ENCODE measurements at places on chromosomes 3 and 15.

DNA sequence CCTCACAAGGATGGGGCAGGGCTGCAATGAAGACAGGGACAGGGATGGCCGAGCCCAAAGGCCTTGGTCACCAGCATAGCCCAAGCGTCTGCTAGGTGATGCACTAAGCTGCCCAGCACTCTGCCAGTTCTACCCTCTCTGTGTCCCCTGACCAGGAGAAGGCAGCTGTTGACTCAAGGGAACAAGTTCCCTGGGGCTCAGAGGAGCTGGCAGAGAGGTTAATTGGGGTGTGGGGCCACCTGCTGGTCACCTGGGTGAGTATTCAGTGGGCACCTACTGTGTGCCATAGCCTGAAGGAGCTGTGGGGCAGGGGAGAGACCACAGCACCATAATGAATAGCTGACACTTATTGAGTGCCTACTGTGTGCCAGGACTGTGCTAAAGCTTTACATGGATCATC is 22.0 kb upstream of the DOCK3 start:
- H3K27ac ChIP-seq, result no peak overlapping the region
- H3K4me1 ChIP-seq, result peaks cover 23% of the 10 kb centered on the region
- peak; percentile 23 for DNase-seq
- H3K36me3 ChIP-seq, result no peaks in the 10 kb centered on the region

- no peaks in the 10 kb centered on the region for H3K36me3 ChIP-seq
- no peak for DNase-seq
- no peak overlapping the region for H3K27ac ChIP-seq
- H3K4me3 ChIP-seq, result no peak overlapping the region
- peaks cover 3% of the 10 kb centered on the region for H3K27me3 ChIP-seq
- H3K4me1 ChIP-seq, result peaks cover 39% of the 10 kb centered on the region
These were observed 5.6 kb upstream of the MFGE8 start for GRCh38 chr15:88918738-88919137.

- no peak overlapping the region for H3K27ac ChIP-seq
- no peaks in the 10 kb centered on the region for H3K27me3 ChIP-seq
- H3K4me1 ChIP-seq, result no peaks in the 10 kb centered on the region
- no peak overlapping the region for H3K4me3 ChIP-seq
- DNase-seq, result no peak
- H3K36me3 ChIP-seq, result peaks cover 9% of the 10 kb centered on the region
These were observed 153.5 kb upstream of the LMCD1 start for GRCh38 chr3:8348076-8348475.

GRCh38 chr15:67882487-67883233 is 42.8 kb upstream of the RNU6-1 start:
- peaks cover 9% of the 10 kb centered on the region for H3K27me3 ChIP-seq
- H3K27ac ChIP-seq, result peak overlapping the region; percentile 44
- H3K4me3 ChIP-seq, result peak overlapping the region; percentile 41
- no peak for DNase-seq
- peaks cover 64% of the 10 kb centered on the region for H3K4me1 ChIP-seq

DNA sequence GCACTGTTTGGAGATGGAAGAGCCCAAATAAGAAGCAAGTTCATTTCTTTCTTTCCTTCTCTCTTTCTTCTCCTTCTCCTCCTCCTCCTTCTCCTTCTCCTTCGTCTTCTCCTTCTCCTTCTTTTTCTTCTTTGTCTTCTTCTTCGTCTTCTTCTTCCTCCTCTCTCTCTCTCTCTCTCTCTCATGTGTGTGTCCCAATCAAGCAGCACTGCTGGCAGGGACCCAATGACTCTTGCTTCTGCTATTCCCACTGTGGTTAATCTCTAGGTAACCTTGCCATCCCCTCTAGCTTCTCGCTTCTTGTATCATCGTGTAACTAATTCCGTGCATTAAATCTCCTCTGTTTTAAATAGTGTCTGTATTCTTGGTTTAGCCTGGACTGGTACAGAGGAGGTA is 26.1 kb upstream of the ZNF280D start:
- no peaks in the 10 kb centered on the region for H3K4me1 ChIP-seq
- H3K36me3 ChIP-seq, result no peaks in the 10 kb centered on the region
- H3K27me3 ChIP-seq, result peaks cover 6% of the 10 kb centered on the region
- H3K4me3 ChIP-seq, result no peak overlapping the region

- no peak overlapping the region for H3K4me3 ChIP-seq
- no peak overlapping the region for H3K27ac ChIP-seq
- DNase-seq, result no peak
- H3K36me3 ChIP-seq, result no peaks in the 10 kb centered on the region
- peaks cover 7% of the 10 kb centered on the region for H3K4me1 ChIP-seq
- H3K27me3 ChIP-seq, result peaks cover 4% of the 10 kb centered on the region
These were observed 376.0 kb upstream of the PDZRN3 start for GRCh38 chr3:74000725-74001124.

GRCh38 chr3:71453822-71454511 is 129.6 kb downstream of the FOXP1 start:
- DNase-seq, result no peak
- no peaks in the 10 kb centered on the region for H3K27me3 ChIP-seq
- no peak overlapping the region for H3K4me3 ChIP-seq
